ENCODE measurements at places on chromosomes 2 and 18. TPM values are rescaled to one million over a fixed set of nuclear protein-coding genes. Genes with fewer than 3 reads are reported as not detected.

DNA sequence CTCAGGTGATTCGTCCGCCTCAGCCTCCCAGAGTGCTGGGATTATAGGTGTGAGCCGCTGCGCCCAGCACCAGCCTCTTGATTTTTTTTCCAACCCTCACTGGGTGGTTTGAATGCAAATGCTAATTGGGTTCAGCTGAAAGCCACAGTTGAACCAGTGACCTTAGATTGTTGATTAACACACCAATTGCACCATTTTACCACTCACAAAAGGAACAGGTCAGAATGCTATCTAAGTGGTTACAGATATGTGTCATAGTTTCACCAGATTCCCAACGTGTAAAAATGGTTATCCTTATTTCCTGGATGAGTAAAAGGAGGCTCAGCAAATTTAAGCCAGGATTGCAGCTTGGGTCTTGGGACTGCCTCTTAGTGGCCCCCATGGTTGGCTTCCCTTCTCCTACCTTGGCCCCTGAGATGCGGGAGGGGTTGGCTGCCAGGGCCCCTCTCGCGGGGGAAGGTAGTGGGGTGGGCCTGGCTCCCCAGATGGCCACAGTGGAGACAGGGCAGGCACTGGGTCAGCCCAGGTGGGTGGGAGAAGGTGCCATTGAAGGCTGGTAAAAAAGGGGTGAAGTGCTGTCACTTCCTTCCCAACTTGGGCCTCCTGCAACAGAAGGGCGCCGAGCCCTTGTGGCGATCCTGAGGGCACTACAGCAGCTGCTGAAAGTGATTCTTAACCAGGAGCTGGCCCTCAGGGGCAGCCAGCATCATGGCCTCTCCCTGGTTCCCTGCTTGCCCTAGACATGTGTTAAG lies 164.9 kb upstream of the HAAO start:
- DNase-seq: no peak

GRCh38 chr2:66430505-66431273 lies 4.2 kb upstream of the MEIS1 start:
- DNase-seq: no peak

Gene HOXD12
- total RNA-seq: not detected

Gene QPCT
- total RNA-seq: 16.6 TPM
